ENCODE measurements at places on chromosomes 11 and 22. TPM values are rescaled to one million over a fixed set of nuclear protein-coding genes. Genes with fewer than 3 reads are reported as not detected.

OR8A1 gene
- total RNA-seq: not detected

GRCh38 chr11:45368697-45369096 is 82.6 kb upstream of the SYT13 start:
- peaks cover 9% of the 10 kb centered on the region for H3K4me1 ChIP-seq
- DNase-seq: no peak
- H3K36me3 ChIP-seq: no peaks in the 10 kb centered on the region
- H3K4me3 ChIP-seq: no peak overlapping the region

GDPD4 gene
- total RNA-seq: not detected

DNA sequence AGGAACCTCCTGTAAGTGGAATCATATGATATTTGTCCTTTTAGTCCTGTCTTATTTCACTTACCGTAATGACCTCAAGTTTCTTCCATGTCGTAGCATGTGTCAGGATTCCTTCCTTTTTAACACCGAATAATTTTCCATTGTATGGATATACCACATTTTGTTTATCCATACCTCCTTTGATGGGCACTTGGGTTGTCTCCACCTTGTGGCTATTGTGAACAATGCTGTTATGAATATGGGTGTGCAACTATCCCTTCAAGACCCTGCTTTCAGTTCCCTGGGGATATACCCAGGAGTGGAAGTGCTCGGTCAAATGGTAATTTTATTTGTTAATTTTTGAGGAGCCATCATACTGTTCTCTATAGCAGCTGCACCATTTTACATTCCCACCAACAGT is 244.9 kb upstream of the BLID start:
- no peak overlapping the region for H3K4me3 ChIP-seq
- H3K27me3 ChIP-seq: peaks cover 4% of the 10 kb centered on the region
- no peaks in the 10 kb centered on the region for H3K36me3 ChIP-seq
- DNase-seq: no peak
- no peak overlapping the region for H3K27ac ChIP-seq

Measured in activated B cell treated with CpG ODN at 0.5 μM for 24 hours (primary cell).